ENCODE measurements at places on chromosomes 16 and 17. TPM values are rescaled to one million over a fixed set of nuclear protein-coding genes. Genes with fewer than 3 reads are reported as not detected.

GRCh38 chr17:78718575-78719208 lies 63.4 kb downstream of the CYTH1 start:
- DNase-seq: no peak

DNA sequence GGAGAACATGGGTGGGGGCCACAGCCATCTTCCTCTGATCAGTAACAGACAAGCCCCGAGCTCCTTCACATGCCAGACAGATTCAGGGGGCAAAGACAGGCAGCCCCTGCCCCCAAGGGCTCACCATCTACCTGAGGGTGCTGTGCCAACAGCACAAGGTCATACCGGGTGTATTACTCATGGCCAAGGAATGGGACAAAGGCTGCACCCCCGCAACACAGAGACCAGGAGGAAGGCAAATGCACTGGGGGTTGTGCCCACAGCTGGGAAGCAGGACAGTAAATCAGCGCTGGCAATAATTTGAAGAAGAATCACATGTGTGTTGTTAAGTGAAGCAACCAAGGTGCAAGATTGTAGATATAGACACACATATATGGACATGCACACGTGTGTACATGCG lies 137.1 kb downstream of the C16orf95 start:
- DNase-seq: no peak

DNA sequence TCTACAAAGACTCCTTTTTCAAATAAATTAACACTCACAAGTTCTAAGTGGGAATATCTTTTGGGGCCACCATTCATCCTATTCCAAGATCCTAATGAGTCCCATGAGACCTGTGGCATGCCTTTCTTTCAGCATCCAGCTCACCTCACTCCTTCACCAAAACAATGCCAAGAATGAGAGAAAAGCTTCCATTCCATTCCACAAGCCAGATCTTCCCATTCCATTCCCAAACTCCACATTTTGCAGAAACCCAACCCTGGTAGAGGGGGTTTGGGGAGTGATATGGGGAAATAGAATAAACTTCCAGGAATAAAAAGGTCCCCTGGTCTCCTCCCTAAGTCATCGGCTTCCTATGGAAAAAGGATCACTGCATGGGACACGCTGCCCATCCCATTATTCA lies 392.2 kb downstream of the NPIPA8 start:
- no peak for DNase-seq

- DNase-seq: no peak
Observed at GRCh38 chr16:68920349-68920748, 77.0 kb downstream of the TANGO6 start.

DNA sequence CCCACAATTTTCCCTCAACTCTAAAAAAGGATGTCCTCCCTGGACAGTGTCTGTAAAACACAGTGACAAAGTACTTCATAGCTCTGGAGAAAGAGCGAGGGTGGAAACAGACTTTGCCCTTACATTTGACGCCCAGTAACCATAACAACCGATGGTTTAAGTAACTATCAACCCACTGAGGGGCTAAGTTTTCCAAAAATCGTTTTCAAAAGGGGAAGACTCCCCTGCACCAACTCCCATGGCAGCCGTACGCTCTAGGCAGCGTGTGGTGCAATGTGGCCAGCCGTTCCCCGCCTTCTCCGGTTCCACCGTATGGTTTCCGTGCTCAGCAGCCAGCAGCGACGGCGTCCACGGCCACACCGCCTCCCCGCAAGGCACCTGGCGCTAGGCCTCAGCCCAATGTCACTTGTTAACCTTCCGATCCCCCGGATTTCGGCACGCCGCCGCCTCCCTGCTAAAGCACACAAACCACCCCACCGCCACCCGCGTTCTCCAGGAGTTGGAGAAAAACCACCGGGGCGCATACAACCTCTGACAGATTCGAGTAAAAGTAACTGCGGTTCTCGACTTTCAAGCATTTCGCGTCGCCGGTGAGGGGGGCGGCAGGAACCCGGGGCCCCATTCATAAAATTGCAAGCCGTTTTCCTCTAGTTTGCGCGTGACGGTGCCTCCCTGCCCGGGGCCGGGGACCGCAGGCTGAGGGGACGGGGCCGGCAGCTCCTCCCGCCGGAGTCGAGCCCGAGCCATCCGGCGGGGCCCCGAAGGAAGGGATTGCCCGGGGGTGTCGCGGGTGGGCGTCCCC lies 661 bp downstream of the TEX2 start:
- no peak for DNase-seq

GRCh38 chr17:38352245-38353085 lies 821 bp downstream of the SOCS7 start:
- no peak for DNase-seq

DNA sequence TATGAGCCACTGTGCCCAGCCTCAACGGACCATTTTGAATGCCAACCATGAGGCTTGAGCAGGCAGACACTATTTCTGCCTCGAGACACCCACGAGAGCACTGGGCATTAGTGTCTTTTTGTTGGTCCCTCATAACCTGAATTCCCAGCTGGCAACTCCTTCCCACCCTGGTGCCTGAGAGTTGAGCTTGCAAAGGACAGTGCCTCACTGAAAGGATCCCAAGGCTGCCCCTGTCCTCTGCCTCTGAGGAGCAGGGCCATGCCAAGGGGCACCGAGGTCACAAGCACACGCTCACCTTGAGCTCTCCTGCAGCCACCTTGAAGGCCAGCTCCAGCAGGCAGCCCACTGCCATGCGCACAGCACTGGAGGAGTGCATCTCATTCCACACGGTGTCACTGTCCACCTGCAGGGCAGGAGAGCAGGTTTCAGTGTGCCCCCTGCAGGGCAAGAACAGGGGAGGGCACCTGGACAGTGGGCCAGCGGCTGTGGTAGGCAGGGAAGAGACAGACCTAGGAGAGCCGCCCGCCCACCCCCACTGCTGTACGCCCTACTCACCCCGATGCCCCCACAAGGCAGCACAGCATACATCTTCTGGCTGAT lies 12.8 kb downstream of the G6PC3 start:
- no peak for DNase-seq

DNA sequence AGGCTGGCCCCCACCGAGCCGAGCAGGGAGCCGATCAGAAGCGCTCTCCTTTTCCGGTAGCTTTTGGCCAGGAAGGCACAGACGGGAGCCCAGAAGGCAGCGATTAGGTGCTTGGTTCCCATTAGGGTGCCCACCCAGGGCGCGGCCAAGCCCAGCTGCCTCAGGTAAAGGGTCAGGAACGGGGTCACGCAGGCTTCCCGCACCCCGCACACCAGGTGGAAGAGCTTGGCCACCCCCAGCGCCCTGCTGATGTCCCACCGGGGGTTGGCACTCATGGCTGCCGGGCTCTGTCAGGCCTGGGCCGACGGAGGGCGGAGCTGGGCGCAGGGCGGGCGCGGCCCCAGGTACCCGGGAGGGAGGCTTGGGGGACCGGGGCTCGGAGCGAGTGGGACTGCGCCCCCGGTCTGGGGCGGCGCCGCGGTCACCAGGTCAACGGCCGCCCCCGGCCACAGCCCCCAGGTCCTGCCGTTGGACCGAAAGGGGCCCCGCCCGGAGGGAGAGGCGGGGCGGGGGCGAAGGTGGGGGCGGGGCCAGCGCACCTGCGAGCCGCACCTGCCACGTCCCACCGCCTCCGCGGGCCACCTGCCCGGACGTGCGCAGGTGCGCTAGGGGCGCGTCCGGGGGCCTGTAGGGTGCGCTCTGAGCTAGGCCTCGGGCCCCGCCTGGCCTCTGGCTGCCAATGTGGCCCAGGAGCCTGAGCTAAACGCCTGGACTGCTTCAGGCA lies at the start of gene MFSD6L:
Gene MFSD6L (minus strand): TSS at position 520 of the 724 bp plus-strand sequence. CDS start 245 bp downstream, at position 275.
- no peak for DNase-seq

- no peak for DNase-seq
Observed at GRCh38 chr17:7789131-7789530, 44.9 kb upstream of the KDM6B start.

Gene DBNDD1
- 14.4 TPM for polyA plus RNA-seq

Gene CMTM1
- 7.8 TPM for polyA plus RNA-seq

Gene ZNF750
- 1.1 TPM for polyA plus RNA-seq

Gene PPL
- polyA plus RNA-seq: 27.3 TPM

Gene NME1
- 69.9 TPM for polyA plus RNA-seq

All from left renal pelvis (tissue), 4 donors.